ENCODE measurements at places on chromosomes 11 and 22.
A peak's percentile ranks its signal among the peaks of the same experiment; 100 is the strongest.

GRCh38 chr22:27490080-27490479 lies 311.5 kb downstream of the MN1 start:
- DNase-seq, result no peak

DNA sequence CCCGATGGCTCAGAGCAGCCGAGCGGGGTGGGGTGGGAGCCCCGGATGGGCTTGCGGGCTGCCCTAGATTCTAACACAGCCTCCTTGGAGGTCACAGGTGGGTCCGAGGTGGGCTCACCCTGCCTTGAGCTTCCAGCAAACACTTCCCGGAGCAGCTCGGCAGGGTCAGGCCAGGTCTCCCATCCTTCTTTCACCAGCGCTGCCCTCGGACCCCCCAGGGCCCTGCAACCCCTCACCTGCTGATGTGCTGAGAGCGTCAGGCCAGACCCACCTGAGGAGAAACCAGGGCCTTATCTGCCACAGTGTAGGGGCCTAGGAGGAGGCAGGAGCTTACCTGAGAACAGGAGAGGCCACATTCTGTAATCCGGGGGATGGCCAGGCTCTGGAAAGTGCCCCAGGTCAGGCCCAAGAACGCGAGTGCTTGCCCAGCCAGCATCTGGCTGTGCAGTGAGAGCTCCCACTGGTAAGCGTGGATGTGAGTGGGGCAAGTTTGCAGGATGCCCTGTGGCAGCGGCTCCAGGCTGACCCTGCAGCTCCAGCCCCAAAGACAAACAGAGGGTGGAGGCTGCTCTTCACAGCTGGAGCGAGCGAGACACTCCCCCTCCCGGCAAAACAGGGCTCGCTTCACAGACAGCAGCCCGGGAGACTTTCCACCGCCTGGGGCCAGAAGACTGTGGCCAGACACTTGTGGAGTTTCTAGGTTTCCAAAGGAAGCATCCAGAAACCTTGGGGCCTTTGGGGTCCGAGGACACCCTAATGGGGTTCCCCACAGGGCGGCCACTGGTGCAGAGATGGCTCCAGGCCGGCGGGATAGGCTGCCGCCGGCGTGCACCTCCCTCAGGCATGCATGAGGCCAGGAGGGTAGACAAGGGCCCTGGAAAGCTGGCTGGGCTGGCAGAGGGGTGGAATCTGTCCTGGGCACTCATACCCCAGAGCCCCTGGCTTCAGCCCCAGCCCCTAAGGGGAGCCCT lies at the start of gene IL17REL:
TSS of gene IL17REL (minus strand) at position 555 of the 971 bp plus-strand sequence. CDS start at position 436, 119 bp downstream.
- DNase-seq, result no peak

- DNase-seq, result no peak
Observed at GRCh38 chr11:41307296-41308080, 152.0 kb downstream of the LRRC4C start.

- no peak for DNase-seq
Observed at GRCh38 chr11:34721646-34722045, 100.8 kb downstream of the EHF start.

DNA sequence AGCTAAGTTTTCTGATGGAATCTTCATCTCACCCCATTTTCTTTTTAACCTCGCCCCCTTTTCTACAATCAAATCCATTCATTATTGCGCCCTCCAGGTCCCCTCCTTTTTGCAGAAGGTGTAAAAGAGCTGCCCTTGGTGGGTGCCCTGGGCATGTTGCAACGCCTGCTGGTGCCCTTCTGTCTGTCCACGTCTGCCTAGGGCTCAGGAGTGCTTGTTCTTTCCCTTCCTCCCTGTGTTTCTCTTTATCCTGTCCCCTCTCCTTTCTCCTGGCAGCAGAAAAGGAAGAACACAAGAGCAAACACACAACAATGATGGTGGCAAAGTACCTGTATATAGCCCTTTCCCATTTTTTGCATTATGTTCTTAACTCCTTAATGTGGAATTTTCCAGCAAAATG lies 6.2 kb upstream of the TLCD5 start:
- DNase-seq, result no peak

GRCh38 chr22:47423861-47424820 lies 661.7 kb downstream of the TBC1D22A start:
- DNase-seq, result peak; percentile 74

DNA sequence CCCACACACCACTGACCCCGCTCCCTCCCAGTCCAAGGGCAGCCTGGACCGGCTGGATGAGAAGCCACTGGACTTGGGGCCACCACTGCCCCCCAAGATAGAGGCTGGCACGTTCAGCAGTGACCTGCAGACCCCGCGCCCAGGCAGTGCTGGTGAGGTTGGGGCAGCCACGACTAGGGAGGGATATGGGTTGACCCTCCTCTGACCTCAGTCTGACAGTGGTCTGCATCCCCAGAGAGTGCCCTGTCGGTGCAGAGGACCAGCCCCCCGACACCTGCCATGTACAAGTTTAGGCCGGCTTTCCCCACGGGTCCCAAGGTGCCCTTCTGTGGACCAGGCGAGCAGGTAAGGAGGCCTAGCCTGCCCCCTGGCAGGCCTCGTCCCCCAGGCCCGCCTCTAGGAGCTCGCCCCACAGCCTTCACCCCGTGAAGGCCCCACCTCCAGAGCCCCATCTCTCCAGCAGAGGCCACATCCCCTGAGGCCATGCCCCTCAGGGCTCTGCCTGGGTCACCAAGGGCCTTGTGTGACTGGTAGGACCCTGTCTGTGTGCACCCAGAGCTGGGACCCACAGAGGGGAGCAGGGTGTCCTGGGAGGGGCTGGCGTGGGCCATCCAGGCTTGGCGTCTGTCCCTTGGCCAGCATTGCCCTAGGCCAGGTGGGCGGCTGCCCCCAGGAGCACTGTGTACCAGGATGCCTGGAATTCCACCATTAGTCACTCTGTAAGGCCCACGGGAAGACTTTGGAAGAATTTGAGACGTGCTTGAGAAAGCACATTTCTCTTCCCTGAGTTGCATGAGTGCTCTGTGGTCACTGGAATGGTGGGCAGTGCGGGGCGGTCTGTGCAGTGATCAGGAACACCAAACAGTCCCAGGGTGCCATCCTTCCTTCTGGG lies 9.4 kb downstream of the CCDC188 start:
- DNase-seq, result no peak

DNA sequence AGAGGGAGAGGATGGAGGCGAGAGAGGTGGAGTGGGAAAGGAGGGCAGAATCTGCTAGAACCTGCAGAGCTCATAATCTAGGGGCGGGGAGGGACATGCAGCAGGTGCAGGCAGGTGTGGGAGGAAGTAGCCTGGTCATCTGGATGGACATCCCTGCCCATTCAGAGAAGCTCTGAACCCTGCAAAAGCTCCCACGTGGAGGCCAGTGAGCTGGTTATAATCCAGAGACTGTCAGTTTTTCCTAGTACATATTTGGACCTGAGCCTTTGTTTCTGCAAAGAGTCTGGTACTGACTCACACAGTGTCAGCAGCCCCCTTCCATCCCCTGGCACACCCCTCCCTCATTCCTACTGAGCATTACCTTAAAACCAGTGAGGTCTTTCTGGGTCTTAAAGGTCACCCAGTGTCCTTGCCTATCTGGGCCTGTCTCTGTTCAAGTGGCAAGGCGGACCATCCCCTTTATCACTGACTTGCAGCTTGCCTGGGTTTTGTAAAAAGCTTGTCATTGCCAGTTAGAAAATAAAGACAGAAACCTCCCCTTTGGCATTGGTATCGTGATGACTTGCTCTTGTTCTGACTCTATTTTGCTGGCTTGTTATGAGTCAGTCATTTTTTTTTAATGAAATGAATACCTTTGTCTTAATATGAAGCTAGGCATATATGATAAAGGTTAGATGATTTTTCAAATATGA lies 26.1 kb downstream of the PTPRJ start:
- DNase-seq, result no peak

- DNase-seq, result no peak
Observed at GRCh38 chr11:7609015-7609414, 64.3 kb downstream of the CYB5R2 start.

DNA sequence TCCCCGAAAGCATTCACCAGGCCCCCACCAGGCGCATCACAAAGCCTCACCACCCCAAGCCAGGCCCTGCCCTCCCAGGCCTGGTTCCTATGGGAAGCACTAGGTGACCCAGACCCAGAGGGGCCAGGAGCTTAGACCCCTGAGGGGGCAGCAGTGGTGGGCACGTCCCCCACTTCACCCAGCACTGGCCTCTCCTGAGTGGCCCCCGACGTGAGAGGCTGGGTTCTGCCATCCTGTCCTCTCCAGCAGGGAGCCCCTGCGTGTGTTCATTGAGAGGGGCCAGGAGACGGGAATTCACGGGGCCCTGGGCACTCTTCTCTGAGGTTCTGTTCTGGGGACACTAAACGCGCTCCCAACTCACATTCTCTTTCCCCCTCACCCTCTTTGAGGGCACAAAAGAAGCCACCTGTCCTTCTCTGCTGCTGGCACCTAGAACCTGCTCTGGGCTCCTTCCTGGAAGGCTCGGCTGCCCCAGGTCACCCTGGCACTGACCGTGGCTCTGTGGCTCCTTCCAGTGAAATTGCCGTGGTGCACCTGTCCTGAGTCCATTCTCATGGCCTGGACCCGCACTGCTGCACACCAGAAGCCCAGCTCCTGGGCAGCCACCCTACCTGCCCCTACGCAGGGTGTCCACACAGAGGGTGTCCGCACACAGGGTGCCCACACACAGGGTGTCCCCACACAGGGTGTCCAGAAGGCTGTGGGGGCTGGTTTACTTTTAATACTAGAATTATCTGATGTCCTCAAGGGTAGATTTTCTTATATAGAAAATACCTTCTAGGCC lies 12.2 kb downstream of the PTDSS2 start:
- no peak for DNase-seq

GRCh38 chr11:36441610-36442208 lies 68.4 kb downstream of the TRAF6 start:
- no peak for DNase-seq

DNA sequence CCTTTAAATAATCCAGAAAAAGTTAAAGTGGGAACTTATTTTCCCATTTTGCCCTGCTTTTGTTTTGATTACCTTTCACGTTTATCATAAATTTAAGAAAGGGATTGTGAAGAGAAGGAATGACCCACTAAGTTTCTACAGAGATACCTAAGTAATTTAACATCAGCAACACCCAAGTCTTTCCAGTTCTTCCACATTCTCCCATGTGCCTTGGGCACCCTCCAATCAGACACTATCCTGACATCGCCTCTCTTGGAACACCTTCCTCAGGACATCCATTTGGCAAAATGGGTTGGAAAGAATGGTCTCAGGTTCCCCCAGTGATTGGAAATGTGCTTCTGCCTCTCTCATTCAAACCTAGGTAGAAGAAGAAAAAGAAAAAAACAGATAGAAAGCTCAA lies 6.3 kb downstream of the BBOX1 start:
- DNase-seq, result no peak

DNA sequence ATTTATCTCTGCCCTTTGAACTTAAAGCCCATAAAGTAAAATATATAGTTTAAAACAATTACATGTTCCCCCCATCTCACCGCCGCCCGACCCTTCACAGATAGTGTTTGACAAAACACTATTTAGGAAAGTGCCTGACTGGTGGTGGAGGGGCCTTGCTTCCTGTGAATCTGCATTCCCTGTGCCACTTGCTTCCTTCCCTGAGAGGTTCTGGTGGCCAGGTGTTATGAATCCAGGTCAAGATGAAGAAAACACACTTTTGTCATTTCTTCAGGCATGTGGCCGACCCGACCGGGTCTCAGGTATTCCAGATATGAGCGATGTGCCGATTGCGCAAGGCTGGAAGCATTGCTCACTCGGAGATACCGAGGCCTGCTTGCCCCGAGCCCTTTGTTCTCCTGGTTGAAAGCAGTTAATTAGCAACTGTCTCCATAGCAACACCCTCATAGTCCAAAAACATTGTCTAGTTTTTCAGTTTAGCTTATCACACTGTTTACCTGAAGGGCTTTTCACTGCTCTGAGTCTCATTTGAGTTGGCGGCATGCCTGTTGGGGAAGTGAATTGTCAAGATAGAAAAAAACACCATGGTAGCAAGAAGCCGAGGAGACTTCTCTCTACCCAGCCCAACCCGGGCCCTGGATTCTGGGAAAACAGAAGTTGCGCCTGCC lies 128.3 kb downstream of the TEAD1 start:
- no peak for DNase-seq

DNA sequence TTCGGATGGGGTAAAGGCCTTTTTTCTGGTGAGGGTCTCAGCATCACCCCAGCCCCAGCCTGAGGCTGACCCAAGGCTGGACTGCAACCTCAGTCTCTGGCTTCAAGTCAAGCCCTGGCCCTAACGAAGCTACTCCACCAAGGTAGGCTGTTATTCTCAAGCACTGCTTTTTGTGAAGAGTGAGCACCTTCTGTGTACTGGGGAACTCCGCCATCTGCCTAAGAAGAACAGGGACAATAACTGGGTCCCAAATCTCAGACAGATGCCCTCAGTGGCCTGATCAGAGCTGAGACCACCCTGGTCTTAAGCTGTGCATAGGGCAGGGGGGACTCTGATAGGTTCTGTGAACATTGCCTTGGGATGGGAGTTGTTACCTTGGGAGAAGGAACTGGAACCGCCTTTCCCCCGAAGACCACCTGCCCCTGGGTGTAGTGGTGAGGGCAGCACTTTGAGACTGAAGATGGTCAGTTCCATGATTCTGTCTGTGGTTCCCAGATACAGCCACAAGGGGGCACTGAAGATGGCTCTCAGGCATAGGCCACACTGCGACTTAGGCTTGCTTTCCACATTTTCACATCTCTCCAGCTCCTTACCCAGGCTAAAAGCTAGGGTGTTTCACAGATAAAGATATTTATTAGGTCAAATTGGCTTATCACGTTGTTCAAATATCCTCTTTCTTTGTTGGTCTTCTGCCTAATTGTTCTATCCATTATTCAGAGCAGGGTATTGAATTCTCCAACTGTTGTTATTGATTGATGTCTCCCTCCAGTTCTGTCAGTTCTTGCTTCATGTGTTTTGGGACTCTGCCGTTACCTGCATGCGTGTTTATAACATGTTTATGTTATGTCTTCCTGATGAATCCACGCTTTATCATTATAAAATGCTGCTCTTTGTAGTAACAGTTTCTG lies 11.8 kb upstream of the UVRAG start:
- DNase-seq, result peak; percentile 85

GRCh38 chr11:57792870-57793269 lies 31.3 kb downstream of the CTNND1 start:
- no peak for DNase-seq

DNA sequence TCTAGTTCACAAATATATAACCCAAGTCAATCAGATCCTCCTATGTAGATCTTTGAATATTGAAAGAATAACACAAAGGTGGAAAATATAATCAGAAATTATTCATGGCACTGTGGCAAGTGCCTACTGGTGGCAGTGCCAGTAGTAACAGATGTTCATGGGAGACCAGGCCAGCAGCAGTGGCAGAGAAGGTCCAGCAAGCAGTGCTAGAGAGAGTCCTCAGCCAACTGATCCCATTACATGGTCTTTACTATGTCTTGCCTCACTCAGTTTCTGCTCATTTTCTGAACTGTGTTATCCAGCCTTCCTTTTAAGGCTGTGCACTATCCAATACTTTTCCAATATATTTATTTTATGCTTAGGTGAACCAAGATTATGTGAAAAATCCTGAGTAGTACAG lies 124.9 kb downstream of the MRTFA start:
- no peak for DNase-seq

DNA sequence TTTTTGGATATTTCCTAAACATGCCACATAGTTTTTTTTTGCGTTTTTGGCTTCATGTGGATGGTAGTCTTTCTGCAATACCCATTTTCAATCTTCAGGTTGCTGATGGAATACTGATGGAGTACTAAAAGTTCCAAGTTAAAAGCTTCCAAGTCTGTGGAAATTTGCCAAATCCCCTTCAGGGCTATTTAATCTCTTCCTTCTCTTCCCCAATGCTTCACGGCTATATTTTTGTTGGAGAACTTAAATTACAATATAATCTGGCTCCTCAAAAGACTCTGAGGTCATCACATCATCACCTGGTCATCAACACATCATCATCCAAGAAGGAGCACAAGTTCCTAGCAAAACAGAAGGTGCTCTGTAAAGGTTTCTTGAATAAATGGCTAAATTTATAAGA lies 881.0 kb upstream of the TENM4 start:
- no peak for DNase-seq

Measured in mesenteric fat pad (tissue), 1 donor.